NB4 (cell line): ENCODE measurements at places on chromosomes 6 and 20.

- DNase-seq, result no peak
Measured at GRCh38 chr6:50716899-50717509, 3.7 kb downstream of the TFAP2D start.

GRCh38 chr20:8562356-8562755, 430.3 kb downstream of the PLCB1 start:
- no peak for DNase-seq

DNA sequence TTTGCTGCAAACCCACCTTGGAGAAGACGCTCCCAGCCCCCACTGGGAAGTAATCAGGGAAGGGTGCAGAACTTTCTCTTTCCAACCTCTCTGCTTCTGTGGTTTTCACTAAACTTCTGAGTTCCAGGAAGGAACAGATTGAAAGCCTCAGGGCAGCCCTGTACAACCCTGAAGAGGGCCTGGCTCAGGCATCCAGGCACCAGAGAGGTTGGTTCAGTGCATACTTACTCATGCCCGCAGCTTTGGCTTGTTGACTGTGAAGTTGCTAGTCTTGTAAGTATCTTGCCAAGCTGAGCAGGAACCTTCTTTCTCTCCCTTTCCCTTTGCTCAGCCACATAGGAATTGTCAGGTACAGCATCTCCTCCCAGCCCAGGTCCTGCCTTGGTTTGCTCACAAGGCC, 272.2 kb upstream of the FOXQ1 start:
- DNase-seq, result no peak

DNA sequence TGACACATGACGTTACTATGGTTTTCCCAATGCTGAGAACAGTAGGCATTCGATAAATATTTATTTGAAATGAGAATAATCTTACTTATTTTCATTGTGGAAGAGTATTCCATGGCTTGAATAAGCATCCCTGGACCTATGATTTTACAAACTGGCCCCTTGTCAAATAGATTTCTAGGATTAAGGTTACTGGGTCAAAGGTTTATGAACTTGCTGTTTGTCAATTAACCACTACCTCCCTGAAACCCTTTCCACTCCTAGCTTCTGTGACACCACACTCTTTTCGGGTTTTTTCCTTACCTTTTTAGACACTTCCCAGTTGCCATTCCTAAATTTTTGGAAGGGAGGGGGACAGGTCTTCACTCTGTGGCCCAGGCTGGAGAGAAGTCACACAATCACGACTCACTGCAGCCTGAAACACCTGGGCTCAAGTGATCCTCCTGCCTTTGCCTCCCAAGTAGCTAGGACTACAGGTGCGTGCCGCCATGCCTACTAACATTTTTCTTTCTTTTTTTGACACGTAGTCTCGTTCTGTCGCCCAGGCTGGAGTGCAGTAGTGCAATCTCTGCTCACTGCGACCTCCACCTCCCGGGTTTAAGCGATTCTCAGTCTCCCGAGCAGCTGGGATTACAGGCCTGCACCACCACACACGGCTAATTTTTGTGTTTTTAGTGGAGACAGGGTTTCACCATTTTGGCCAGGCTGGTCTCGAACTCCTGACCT, 5.1 kb upstream of the SRSF6 start:
- no peak for DNase-seq
